ENCODE measurements at places on chromosomes 2 and 18. TPM values are rescaled to one million over a fixed set of nuclear protein-coding genes. Genes with fewer than 3 reads are reported as not detected.

STPG4 gene
- 0.64 TPM for total RNA-seq

DNAH7 gene
- total RNA-seq, result under 0.01 TPM

SMAD7 gene
- 32.9 TPM for total RNA-seq

ACMSD gene
- not detected for total RNA-seq

TCF23 gene
- total RNA-seq, result not detected

CTAGE1 gene
- total RNA-seq, result 0.43 TPM

GCFC2 gene
- total RNA-seq, result 19.0 TPM

MEP1B gene
- 0.64 TPM for total RNA-seq

DNA sequence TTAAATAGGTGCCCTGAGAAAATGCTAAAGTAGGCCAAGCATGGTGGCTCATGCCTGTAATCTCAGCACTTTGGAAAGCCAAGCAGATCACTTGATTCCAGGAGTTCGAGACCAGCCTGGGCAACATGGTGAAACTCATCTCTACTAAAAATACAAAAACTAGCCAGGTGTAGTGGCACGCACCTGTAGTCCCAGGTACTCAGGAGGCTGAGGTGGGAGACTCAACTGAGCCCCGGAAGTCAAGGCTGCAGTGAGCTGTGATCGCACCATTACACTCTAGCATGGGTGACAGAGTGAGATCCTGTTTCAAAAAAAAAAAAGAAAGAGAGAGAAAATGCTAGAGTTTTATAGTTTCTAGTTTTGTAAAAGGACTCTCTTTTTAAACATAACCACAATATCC is 12.0 kb downstream of the ANKRD44 start:
- no peak for DNase-seq

DNA sequence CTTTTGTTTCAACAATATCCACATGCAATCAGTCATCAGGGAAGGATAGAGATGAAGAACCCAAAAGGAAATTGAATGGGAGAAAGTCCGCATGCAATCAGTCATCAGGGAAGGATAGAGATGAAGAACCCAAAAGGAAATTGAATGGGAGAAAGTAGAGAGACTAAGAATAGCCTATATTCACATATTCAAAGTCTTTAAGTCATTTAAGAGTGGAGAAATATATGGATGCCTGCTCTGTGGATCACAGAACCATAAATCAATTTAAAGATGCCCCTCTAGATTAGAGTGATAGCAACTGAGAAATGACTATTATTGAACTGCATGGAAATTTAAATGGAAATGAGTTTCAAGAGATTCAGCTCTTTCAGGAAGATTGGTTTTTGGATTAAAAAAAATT is 90.0 kb upstream of the LPIN2 start:
- no peak for DNase-seq

GRCh38 chr2:35932276-35932963 is 423.2 kb upstream of the CRIM1 start:
- no peak for DNase-seq

DNA sequence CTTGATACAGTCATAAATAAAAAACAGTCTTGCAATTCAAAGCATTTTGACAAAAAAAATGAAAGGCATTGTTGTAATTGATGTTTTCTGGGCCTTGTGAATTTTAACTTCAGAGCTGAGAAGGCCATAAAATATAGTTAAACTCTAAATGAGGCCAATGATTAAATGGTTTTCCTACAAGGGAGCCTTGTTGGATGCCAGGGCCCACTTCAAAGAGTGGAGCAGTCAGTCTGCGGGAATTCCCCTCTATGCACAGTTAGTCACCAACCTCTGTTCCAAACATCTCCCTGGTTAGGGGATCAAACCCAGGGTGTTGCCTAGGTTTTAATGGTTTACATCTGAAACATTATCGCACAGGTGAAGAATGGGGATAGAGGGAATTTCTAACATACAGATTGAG is 143.4 kb downstream of the NCKAP5 start:
- no peak for DNase-seq

- DNase-seq, result no peak
These were observed 40.0 kb upstream of the FAHD2A start for GRCh38 chr2:95362486-95362885.

DNA sequence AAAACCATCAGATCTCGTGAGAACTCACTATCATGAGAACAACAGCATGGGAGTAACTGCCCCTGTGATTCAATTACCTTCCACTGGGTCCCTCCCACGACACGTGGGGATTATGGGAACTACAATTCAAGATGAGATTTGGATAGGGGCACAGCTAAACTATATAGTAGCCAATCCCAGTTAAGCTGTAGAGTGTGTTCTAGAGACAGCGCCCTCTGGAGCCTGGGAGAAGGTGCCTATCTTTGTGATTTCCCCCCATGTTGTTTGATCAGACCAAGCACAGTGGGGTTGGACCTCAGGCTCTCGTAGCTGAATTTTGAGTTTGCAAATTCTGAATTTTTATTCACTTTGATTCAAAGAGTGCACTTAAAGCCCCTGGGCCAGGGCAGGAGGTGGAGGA is 108.2 kb upstream of the TWIST2 start:
- no peak for DNase-seq

- DNase-seq, result peak; percentile 3
These were observed 471.3 kb downstream of the ZEB2 start for GRCh38 chr2:144048631-144049060.

GRCh38 chr2:71886241-71886640 is 261.4 kb downstream of the CYP26B1 start:
- no peak for DNase-seq

GRCh38 chr18:46360866-46361265 is 256.7 kb downstream of the HAUS1 start:
- DNase-seq, result no peak

DNA sequence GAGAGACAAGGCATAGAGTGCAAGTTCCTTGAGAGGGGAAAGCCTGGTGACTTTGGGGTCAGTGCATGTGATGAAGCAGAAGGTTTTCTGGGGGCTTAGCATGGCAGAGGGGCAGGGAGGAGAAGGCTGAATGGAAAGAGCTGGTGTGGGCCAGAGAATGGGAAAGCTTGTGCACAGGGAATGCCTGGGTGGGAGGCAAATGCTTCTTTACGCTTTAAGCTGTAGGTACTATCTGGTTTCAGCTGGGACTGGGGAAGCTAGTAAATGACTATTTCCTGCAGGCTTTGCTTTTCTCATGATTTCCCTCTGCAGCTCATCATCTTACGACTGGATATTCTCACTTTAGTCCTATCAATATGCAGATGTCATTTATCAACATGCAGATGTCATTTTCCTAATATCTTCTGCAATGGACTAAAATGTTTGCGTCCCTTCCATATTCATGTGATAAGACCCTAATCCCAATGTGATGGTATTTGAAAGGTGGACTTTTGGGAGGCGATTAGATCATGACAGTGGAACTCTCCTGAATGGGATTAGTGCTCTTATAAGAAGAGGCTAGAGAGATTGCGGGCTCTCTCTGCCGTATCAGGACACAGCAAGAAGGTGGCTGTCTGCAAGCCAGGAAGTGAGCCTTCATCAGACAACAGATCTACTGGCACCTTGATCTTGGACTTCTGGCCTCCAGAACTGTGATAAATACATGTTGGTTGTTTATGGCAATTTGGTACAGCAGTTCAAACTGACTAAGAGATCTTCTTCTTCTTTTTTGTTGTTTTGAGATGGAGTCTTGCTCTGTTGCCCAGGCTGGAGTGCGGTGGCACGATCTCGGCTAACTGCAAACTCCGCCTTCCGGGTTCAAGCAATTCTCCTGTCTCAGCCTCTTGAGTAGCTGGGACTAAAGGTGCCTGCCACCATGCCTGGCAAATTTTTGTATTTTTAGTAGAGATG is 50.1 kb downstream of the MYCN start:
- no peak for DNase-seq

- DNase-seq, result no peak
These were observed 393.2 kb upstream of the GALNT5 start for GRCh38 chr2:156864325-156864724.

DNA sequence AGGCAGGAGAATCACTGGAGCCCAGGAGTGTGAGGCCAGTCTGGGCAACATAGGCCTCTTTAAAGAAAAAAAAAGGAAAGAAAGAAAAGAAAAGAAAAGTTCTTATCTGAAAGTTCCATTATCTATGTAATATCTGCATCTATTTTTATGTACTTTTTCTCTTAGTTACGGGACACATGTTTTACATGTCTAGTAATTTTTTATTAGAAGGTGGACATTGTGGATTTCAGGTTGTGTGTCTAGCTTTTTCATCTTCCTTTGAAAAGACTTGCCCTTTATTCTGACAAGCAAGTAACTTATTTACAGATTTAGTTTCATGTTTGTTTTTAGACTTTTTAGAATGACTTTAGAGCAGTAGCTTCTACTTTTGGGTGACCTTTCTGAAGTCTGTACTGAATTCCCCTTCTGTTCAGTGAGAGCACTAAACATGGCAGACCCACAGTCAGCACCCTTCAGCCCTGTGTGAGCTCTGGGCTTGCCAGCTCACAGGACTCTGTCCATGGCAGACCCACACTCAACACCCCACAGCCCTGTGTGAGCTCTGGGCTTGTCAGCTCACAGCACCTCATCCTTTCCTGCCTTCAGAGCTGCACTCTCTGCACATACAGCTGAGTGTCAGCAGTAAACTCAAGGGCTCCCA is 17.5 kb downstream of the TRAPPC12 start:
- no peak for DNase-seq

Measured in fibroblast of villous mesenchyme (primary cell).